ENCODE measurements at places on chromosomes 6 and 20.

DNA sequence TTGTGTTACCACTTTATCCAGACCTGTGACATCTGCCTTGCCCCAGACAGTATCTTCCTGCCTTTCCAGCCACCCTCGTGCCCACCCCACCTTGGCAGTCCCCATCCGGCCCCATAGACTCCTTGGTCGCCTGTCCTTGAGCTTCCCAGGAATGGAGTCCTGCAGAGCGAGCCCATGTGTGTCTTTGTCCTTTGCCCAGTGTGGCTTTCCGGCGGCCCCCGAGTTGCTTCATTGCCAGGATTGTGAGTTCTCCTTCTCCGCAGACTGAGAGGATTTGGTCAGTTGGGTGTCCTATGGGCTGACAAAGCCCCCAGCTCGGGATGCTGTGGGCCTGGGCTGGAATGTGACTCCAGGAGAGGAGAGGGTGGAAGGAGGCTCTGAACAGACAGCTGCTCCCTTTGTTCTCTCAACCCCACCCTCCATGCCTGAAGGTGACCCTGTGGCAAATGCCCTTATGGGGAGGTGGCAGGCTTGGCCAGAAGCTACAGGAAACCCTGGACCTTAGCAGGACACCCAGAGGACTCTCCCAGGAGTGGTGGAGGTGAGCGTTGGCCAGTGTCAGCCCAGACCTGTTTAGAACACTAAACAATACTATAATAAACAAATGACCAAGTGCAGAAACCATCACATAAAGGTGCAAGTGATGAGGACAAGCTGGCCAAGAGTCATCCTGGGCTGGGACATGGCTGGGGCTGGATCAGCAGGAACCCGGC is 1.9 kb upstream of the CST1 start:
- DNase-seq: no peak

GRCh38 chr6:74320715-74321114 is 624.7 kb downstream of the CD109 start:
- no peak for DNase-seq

- DNase-seq: no peak
Observed at GRCh38 chr6:154319231-154319858, 37.3 kb downstream of the IPCEF1 start.

DNA sequence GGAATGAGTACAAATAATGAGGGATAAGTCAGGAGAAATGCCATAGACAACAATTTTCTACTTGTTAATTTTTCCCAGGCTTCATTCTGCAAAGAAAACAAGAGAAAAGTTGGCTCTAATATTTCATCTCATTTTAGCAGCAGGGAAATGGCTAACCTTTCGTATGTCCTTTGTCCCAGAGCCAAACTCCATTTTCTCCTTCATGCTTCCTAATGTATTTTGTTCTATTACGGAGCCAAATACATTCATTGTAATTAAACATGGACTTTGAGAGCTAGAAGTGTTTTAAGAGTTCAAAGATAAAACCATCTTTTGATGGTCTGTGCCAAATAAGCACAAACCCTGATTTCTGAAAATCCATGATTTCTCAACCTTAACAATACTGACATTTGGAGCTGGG is 136.9 kb downstream of the PTCHD4 start:
- DNase-seq: no peak

- no peak for DNase-seq
Observed at GRCh38 chr6:168428863-168429262, 12.1 kb upstream of the SMOC2 start.

- peak; percentile 19 for DNase-seq
Observed at GRCh38 chr20:35226884-35227681, 593 bp downstream of the MMP24 start.

All from CD8-positive, alpha-beta T cell (primary cell).